Aorta (tissue), 5 donors: ENCODE measurements at places on chromosomes 3 and 15.

GRCh38 chr3:105518806-105519418 lies 152.2 kb downstream of the ALCAM start:
- DNase-seq = no peak

GRCh38 chr3:169579116-169579710 lies 84.3 kb downstream of the MECOM start:
- no peak for DNase-seq

GRCh38 chr3:100590114-100590839 lies 19.1 kb upstream of the ADGRG7 start:
- no peak for DNase-seq

GRCh38 chr15:81573098-81573746 lies 199.2 kb upstream of the TMC3 start:
- no peak for DNase-seq

DNA sequence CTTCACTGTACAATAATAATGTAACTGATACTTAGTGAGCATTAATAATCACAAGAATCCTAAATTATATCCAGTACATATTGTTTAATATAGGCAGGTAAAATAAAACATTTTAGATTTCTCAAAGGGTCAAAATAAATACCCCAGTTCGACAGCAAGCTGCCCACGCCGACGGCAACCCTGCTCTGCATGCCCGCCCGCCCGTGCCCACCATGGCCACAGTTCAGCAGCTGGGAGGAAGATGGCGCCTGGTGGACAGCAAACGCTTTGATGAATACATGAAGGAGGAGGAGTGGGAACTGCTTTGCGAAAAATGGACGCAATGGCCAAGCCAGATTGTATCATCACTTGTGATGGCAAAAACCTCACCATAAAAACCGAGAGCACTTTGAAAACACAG lies 22.9 kb downstream of the BTBD1 start:
- no peak for DNase-seq

GRCh38 chr3:37979541-37980461 lies 10.8 kb upstream of the VILL start:
- DNase-seq = no peak

GRCh38 chr3:124351430-124352148 lies 359.7 kb upstream of the ROPN1 start:
- no peak for DNase-seq

GRCh38 chr3:168250415-168250861 lies 154.7 kb upstream of the GOLIM4 start:
- peak; percentile 38 for DNase-seq

- DNase-seq = no peak
Observed at GRCh38 chr3:168877899-168878298, 782.2 kb upstream of the GOLIM4 start.

GRCh38 chr3:177179281-177180067 lies 17.8 kb downstream of the TBL1XR1 start:
- DNase-seq = no peak

- no peak for DNase-seq
Observed at GRCh38 chr3:36937492-36937891, 7.4 kb downstream of the TRANK1 start.

DNA sequence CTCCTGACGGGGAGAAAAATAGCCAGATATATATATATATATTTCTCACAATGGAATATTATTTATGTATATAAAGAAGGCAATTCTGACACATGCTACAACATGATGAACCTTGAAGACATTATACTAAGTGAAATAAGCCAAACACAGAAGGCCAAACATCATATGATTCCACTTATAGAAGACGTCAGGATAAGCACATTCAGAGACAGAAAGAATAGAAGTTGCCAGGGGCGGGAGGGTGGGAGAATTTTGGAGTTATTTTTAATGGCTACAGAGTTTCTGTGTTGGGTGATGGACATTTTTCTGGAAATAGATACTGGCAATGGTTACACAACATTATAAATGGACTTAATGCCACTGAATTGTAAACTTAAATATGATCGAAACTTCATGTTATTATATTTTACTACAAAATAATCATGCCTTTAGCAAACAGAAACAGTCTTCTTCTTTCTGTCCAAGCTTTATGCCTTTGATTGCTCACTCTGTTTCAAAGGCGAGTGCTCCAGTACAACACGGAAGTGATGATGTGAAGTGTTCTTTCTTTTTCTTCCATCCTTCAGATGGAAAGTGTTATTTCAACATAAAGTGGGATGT lies 514.0 kb downstream of the OCA2 start:
- no peak for DNase-seq

GRCh38 chr15:91429973-91430372 lies 329.9 kb downstream of the SV2B start:
- DNase-seq = no peak

DNA sequence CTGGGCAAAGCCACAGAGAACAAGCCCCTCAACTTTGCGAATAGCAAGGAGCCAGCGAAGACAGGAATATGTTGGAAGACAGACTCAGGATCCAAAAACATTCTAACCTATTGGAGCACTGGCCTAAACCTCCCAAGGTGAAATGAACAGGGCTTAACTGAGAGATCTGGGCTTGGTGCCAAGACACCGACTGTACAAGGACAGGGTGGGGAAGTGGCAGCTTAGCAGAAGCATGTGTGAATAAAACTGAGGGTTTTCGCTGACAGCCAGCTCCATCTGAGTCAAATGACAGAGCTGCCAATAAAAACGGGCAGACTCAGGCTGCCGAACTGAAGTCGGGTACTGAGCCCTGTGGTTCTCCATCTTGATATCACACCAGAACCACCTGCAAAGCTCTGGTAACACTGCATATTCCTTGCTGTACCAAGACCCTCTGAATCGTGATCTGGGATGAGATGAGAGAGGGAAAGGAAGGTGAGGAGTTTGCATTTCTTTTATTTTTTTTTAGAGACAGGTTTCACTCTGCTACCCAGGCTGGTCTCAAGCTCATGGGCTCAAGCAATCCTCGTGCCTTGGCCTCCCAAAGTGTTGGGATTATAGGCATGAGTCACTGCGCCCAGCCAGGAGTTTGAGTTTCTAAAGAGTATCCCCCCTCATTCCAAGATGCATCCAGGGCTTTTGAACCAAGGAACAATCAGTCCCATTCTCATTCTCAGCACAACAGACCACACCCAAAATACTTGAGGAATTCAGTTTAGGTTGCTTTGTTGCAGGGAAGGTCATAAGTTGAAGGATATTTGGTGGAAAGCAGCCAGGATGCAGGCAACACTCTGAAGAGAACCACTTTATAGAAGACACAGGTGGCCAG lies 6.0 kb upstream of the PLCB2 start:
- DNase-seq = peak; percentile 85

GRCh38 chr3:98690876-98691275 lies 72.3 kb upstream of the ST3GAL6 start:
- DNase-seq = no peak

DNA sequence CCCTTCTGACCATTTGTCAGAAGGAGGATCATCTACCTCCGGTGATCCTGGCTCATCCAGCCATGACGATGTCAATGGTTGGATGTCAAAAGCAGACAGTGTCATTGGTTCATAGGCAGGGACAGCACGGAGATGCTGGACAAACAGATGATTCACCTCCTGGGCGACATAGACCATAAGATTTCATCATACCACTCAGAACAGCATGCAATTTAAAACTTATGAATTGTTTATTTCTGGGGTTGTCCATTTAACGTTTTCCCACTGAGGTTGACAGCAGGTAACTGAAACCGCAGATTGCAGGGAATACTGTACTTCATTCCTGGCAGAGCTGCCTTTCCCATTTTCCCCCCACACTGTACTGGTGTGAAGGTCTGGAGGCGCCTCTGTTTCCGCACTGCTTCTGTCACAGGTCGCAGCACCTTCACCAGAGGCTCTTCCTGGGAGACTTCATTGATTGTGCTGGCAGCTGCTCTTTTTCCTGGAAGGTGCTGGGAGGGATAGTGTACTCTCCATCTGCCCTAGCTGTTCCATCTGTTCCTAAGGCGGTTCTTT lies 32.5 kb upstream of the TMOD3 start:
- DNase-seq = no peak

DNA sequence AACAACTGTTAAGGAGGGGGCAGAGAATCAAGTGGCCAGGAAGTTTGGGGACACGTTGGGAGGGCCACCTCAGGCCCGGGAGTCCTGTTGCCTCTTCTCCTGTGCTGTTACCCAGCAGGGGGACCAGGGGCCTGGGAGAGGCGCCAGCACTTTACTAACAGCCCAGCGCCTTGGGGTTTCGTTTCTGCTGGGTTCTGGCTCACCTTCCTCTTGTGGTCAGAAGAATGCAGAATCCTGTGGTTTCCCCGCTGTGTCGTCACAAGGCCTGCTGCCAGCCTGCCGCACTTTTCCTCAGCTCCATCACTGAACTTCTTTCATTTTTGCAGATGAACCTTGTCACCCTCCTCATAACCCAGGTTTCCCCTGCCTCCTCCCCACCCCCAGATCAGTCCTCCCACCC lies 67.7 kb downstream of the SLC30A4 start:
- DNase-seq = no peak

- DNase-seq = no peak
Observed at GRCh38 chr3:170961616-170962400, 53.4 kb upstream of the EIF5A2 start.

GRCh38 chr15:25137013-25137412 lies 182.2 kb downstream of the SNRPN start:
- DNase-seq = no peak

GRCh38 chr15:69749797-69750196 lies 297.2 kb downstream of the RPLP1 start:
- DNase-seq = no peak

DNA sequence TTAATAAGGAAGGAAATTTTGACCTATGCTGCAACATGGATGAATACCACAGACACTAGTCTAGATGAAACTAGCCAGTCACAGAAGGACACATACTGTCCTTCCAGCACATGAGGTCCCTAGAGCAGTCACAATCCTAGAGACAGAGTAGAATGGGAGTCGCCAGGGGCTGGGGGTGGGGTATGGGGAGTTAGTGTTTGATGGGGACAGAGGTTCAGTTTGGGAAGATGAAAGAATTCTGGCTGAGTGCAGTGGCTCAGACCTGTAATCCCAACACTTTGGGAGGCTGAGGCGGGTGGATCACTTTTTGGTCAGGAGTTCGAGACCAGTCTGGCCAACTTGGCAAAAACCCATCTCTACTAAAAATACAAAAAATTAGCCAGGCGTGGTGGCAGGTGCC lies 99.2 kb downstream of the TPRA1 start:
- no peak for DNase-seq

GRCh38 chr15:93178371-93178770 lies 89.4 kb upstream of the RGMA start:
- DNase-seq = no peak

- no peak for DNase-seq
Observed at GRCh38 chr3:153440311-153440710, 278.3 kb downstream of the RAP2B start.

DNA sequence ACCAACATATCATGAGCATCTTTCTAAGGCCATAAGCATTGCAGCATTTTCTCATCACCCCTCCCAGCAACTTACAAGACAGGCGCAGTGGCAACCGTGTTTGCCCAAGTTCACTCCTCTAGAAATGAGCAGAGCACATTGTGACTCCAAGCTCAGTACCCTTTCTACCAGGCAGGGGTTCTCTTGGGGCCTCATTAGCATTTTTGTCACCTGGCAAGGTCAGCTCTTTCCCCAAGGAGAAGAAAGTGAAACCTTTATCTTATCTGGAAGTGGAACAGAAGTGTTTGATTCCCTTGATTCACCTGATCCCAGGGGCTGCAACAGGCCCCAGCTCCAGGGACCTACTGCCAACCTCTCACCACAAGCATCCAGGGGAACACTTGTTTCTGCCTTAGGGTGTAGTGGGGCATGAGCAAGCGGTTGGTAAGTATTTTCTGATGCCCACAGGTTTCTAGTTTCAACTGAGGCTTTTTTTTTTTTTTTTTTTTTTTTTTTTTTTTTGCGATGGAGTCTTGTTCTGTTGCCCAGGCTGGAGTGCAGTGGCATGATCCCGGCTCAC lies 44.0 kb upstream of the HERC1 start:
- DNase-seq = no peak

GRCh38 chr3:97102641-97103040 lies 288.2 kb downstream of the EPHA6 start:
- no peak for DNase-seq

DNA sequence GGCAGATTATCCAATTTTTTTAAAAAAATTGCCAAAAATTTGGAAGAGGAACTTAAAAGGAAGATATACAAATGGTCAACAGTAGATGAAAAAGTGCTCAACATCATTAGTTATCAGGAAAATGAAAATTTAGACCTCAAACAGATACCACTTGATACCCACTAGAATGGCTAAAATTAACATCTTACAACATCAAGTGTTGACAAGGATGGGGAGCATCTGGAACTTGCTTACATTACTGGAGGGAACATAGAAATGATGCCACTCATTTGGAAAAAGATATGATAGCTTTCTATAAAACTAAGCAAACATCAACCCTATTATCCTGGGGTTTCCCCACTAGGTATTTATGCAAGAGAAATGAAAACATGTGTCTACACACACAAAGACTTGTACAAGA lies 284.5 kb upstream of the CHRNA7 start:
- DNase-seq = no peak

DNA sequence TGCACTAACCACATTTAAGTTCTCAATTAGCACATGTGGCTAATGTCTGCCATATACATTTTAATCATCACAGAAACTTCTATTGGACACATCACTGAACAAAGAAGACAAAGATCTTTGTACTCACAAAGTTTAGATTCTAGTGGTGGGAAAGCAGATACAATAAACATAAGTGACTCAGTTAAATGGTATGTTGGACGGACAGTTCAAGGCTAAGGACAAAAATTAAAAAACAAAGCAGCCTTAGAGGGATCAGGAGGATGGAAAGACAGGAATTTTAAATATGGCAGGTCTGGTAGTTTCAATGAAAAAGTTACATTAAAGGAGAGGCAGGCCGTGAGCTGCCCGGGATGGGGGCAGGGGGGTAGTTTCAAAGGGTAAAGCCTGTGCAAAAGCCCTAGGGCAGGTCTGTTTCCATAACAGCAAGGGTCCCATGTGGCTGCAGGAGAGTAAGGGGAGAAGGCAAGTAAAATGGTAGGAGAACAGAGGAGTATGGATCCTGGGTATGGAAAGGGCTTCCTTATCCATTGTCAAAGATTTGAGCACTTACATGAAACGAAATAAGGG lies 220.7 kb downstream of the FHIT start:
- DNase-seq = no peak

DNA sequence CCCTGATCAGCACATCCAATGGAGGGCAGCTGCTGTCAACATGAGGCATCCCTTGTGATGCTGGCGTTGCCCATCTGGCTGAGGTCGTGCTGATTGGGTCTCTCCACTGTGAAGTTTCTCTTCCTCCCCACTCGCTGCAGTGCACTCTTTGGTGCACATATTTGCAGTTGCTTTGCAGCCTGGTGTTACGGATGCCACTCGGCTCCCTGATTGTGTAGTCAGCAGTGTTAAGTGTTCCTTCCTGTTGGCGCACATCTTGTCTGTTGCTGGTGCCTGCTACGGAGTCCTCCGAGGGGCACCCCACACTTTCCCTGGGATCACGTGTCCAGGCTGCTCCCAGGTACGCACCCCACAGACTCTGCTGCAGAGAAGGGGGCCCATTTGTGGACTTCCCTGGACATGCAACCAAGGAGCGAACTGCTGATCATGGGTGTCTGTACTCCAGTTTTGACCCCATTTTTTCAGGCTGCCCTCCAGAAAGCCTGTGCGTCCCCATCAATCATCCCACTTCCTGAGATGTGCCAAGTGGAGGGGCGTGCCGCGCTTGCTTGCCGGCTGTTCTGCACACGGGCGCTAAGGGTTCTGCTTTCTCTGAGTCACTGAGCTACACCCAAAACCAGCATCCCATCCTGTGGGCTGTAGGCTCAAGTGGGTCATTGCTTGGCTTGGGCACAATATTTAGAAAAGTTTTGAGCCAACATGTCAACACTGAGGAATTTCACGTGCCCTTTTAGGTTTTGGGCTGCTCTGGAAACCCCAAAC lies 98.6 kb downstream of the FBLN2 start:
- peak; percentile 71 for DNase-seq

GRCh38 chr3:17901893-17902292 lies 159.5 kb upstream of the TBC1D5 start:
- no peak for DNase-seq
